Activated CD4-positive, alpha-beta T cell treated with anti-CD3 and anti-CD28 coated beads, Interleukin-2, amount 50 U/mL, for 16 hours (primary cell): ENCODE measurements at places on chromosomes 7 and 10.

- no peak for DNase-seq
Measured at GRCh38 chr7:66352071-66352470, 146.9 kb downstream of the TPST1 start.

- peak; percentile 25 for DNase-seq
Measured at GRCh38 chr10:71213127-71213621, 804 bp downstream of the UNC5B start.

DNA sequence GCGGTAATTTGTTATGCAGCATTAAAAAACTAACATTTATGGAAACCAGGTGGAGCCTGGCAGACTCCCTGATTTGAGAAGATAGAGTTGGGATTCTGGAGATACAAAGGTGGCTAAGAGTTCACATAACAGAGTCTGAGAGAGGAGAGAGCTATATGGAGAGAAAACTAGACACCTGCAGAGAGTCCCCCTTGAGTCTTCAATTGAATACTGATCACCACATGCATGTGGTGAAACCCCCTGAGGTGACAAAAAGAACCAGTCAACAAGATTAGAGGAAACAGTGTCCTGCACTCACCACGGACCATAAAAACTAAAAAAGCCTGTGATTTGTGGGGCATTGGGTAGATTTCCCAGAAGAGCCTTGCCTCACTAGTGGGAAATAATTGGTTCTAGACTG, 10.1 kb downstream of the GIMAP2 start:
- no peak for DNase-seq

GRCh38 chr7:30796105-30796869, 25.1 kb downstream of the MINDY4 start:
- DNase-seq: no peak
